ENCODE measurements at places on chromosomes 7 and 10. TPM values are rescaled to one million over a fixed set of nuclear protein-coding genes. Genes with fewer than 3 reads are reported as not detected.

DNA sequence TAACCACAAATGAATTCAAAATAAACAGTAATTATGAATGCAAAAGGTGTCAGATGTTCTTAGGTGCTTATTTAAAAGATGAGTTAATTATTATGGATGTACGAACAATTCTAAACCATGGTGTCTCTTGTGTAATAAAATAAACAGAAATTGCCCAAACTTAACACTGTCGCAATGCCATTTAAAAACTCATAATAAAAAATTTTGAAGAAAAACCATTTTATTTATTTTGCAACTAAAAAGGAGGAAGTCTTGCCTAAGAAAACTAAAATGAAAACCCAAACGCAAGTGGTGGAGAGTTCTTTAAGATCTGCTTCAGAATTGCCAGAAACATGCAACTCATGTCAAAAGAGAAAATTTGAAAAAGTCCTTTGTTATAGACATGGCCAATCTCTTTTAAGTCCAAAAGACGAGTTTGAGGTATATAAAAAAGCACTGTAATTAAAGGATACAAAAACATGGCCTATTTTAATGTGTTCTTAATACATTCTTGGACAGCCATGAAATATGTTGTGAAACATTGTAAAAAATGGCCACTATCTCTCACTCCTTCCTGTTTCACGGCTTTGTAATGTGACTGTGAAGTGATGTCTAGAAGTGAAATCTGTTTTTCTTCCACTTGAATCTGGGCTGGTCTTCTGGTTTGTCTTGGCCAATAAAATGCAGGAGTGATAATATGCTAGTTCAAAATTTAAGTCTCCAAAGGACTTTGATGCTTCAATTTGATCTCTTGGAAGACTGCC lies 322.9 kb downstream of the PRPF18 start:
- no peak for DNase-seq

DNA sequence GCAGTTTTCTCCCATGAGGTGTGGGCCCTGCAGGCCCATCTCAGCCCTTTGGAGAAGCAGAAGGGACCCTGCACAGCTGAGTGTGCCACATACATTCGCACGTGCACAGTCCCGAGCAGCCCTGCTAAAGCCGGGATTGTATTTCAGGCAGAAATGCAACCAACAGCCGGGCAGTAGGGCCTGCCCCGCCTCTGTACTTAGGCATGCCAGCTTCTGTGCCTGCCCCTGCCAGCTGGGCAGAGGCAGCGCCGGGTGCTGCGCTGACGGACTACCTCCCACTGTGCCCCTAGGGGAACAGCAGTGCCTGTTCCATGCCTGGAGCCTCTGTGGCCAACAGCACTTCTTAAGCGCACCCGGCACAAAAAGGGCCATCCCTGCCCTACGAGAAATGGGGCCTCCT lies 170.3 kb downstream of the NEURL1 start:
- no peak for DNase-seq

DNA sequence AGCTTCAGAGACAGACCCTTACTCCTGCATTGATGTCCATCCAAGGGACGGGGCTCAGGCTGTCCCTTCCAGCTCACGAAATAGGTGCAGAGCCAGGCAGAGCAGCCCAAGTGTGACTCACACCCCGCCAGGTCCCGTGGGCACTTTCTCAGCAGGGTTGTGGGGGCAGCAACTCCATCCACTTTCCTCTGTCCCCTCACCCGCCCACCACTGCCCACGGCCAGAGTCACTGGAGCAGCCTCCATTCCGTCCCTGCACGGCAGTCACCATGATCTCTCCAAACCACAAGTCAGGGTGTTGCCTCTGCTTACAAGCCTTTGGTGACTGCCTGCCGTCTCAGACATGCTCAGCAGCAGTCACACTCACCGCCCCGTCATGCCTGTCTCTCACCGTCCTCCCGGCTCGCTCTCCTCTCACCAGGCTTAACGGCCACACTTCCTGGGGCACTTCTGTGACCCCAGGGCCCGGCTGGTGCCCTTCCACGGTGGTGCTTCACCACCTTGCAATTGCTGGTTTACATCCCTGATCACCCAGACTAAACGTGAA lies 39.3 kb downstream of the CALML3 start:
- peak; percentile 26 for DNase-seq

DNA sequence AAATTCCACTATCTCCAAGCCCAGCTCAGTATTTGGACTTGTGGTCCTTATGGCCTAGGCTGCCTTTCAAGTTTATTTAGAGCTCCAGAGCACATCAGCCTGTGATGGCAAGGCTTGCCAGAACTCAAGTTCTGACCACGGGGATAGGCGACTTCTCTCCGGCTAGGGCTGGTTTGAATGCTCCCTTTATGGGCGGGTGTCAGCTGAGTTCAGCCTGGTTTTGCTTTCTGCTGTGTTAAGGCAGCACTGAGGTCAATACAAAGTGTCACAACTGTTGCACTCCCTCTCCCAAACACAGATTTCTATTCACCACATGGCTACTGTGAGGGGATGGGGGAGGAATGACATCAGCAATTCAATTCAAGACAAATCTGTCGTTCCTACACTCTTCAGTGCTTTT lies 318.1 kb upstream of the MYO3A start:
- DNase-seq = no peak

GRCh38 chr7:152514771-152515105 lies 78.9 kb upstream of the KMT2C start:
- DNase-seq = no peak

- no peak for DNase-seq
These were observed 173.0 kb downstream of the ARHGAP21 start for GRCh38 chr10:24550680-24551079.

- DNase-seq = no peak
These were observed 9.6 kb upstream of the AOC1 start for GRCh38 chr7:150842716-150843115.

DNA sequence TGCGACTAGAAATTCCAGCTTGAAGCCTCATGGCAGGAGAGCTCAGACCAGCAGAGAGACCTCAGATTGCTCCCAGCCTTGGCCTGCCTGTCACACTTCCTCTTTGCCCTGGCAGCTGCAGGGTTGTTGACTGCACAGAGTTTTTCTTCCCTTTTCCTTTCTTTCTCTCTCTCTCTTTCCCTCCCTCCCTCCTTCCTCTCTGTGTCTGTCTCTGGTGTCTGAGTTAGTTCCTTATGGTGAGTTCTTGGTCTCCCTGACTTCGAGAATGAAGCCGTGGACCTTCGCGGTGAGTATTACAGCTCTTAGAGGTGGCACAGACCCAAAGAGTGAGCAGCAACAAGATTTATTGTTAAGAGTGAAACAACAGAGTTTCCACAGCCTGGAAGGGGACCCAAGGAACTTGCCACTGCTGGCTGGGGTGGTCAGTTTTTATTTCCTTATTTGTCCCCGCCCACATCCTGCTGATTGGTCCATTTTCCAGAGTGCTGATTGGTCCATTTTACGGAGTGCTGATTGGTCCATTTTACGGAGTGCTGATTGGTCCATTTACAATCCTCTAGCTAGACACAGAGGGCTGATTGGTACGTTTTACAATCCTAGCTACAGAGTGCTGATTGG lies 266.3 kb downstream of the RPS24 start:
- no peak for DNase-seq

DNA sequence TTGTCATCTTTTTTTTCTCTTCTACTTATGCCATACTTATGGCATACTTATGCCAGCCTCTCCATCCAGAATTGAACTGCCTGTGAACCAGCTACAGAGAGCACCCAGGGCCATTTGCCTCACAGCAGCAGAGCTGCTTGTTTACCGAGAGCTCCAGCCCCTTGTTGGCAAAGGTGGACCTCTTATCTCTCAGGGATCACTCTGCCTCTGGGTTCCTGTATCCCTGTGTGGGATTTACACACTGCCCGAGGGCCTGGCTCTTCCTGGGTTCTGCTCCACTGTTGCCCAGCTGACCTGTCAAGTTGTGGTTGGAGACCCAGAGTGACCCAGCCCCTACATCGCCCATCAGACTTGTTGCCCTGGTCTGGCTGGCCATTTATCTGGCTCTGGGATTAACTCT lies 22.3 kb downstream of the MRPS33 start:
- DNase-seq = no peak

- no peak for DNase-seq
These were observed 139.0 kb upstream of the ZNF438 start for GRCh38 chr10:31170636-31171035.

DNA sequence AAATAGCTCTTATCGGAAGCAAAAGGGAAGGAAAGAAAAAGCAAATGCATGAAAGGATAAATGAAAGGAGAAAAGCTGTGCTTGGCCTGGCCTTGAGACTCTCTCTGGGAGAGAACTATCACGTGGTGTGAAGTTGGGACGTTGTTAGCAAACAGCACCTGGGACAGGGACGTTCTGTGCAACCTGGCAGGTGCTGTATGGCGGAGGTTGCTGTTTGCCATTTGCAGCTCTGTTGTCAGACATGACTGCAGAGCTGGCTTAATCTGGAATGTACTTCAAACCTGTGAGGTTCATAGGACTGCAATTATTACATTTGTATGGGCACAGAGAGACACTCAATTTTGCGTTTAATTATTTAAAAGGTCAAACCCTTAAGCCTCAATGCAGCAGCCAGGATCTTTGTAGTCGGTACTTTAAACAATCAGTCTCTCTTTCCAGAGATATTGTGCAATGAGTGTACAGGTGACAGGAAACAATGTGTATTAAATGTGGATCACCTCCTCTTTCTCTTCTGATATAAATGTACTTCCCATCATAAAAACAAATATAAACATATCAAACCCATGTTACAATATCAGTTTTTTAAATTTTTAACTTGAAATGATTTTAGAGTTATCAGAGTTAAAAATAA lies 800.5 kb upstream of the KCND2 start:
- no peak for DNase-seq

- DNase-seq = no peak
These were observed 2.1 kb downstream of the MACC1 start for GRCh38 chr7:20214921-20215669.

- no peak for DNase-seq
These were observed 235.3 kb downstream of the BUB3 start for GRCh38 chr10:123389520-123389919.

DNA sequence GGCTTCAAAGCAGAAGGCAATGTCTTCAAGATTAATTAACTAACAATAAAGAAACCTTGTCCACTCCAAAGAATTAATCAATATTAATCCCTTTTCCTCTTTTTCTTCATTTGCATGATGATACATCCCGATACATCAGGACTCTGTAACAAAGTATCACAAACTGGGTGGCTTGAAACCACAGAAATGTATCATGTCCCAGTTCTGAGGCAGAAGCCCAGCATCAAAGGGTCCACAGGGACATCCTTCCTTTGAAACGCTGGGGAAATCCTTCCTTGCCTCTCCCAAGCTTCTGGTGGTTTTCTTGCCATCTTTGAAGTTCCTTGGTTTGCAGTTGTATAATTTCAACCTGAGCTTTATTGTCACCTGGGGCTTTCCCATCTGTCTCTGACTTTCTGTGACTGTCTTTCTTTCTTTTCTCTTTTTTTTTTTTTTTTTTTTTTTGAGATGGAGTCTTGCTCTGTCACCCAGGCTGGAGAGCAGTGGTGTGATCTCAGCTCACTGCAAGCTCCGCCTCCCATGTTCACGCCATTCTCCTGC lies 210.2 kb upstream of the ADARB2 start:
- DNase-seq = no peak

- no peak for DNase-seq
These were observed 359.0 kb upstream of the ANKRD30A start for GRCh38 chr10:36766415-36766810.

DNA sequence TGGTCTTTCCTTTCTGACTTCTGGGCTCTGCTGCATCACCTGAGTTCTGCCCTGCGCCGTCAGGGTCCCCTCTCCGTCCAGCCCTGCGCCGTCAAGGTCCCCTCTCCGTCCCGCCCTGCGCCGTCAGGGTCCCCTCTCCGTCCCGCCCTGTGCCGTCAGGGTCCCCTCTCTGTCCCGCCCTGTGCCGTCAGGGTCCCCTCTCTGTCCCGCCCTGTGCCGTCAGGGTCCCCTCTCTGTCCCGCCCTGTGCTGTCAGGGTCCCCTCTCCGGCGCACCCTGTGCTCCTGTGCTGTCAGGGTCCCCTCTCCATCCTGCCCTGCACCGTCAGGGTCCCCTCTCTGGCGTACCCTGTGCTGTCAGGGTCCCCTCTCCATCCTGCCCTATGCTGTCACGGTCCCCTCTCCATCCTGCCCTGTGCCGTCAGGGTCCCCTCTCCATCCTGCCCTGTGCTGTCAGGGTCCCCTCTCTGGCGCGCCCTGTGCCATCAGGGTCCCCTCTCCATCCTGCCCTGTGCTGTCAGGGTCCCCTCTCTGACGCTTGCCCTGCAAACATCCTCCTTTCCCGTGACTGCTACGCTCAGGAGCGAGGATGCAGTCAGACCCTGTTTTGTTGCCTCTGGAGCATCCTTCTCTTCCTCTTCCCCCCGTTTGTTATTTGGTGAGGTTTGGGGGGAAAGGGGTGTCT lies 66.4 kb downstream of the INPP5A start:
- DNase-seq = no peak

GRCh38 chr10:27660711-27661110 lies 84.9 kb downstream of the MKX start:
- DNase-seq = no peak

DNA sequence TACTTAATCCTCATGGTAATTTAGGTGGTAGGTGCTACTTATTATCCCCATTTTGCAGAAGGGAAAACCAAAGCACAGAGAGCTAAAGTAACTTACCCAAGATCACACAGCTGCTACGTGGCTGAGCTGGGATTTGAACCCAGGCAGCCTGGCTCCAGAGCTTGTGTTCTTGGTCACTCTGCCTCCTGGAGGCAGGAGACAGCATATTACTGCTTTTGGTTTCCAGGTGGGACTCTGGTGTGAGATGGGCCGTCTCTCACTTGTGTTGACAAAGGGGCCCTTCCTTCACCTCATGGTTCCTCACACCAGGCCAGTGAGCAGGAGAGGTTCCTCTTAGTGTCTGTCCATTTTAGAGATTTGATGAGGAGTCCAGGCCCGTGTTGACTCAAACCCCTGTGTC lies 79.8 kb upstream of the PPIF start:
- DNase-seq = no peak

GRCh38 chr10:76336213-76336963 lies 905.0 kb downstream of the LRMDA start:
- no peak for DNase-seq

GRCh38 chr10:73859784-73860491 lies 14.4 kb downstream of the CAMK2G start:
- no peak for DNase-seq

Gene ZPBP
- not detected for total RNA-seq

Gene ASZ1
- not detected for total RNA-seq

Gene ATP6V0A4
- total RNA-seq = not detected

Gene TRIL
- not detected for total RNA-seq

Gene UCMA
- not detected for total RNA-seq

Gene ANKRD61
- total RNA-seq = not detected

Gene CTAGE6
- total RNA-seq = 1.2 TPM

Gene PCLO
- not detected for total RNA-seq

Gene ACSM6
- total RNA-seq = not detected

Gene CAV2
- not detected for total RNA-seq

Gene SPDYE3
- not detected for total RNA-seq

Gene PILRA
- total RNA-seq = 8.6 TPM

Gene TEX47
- not detected for total RNA-seq

Gene LBX1
- not detected for total RNA-seq

Gene HTRA1
- not detected for total RNA-seq

Gene TMEM178B
- not detected for total RNA-seq

Gene NAT16
- not detected for total RNA-seq

Gene ADRB1
- total RNA-seq = not detected

Data from naive thymus-derived CD8-positive, alpha-beta T cell (primary cell).